ENCODE measurements at places on chromosomes 1 and 21.

DNA sequence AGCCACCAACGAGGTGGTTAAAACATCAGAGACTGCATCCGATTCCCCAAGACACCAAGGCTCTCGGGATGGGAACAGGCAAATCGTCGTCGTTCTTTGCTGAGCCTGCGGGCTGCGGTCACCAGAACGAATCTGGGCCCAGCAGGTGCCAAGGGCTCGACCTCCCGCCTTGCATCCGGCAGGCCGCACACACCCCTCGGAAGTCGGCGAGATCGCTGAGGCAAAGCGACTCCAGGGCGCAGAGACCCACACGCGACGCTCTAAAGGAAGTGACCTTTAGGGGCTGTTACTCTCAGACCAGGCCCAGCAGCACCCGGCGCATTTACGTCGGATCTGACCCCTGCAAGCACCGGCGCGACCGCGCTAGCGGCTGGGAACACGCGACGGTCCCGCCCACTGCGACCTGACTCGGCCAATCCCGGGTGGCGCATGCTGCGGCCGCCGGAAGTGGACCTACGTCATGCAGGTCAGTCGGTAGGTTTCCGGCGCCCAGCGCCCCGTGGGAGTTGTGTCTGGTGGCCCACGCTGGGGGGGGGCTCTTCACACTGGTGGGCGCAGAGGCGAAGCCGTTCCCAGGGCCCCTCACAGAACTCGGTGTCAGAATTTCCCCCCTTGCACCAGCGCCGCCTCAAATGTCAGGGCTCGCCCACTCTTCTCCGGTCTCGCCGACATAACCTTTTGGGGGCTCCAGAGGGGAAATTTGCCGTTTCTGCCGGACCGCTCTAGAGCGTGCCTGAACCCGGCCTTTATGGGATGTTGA lies 7.5 kb upstream of the PARK7 start:
- peak; percentile 81 for DNase-seq

- DNase-seq: no peak
These were observed 34.4 kb downstream of the CAPN9 start for GRCh38 chr1:230781594-230781993.

DNA sequence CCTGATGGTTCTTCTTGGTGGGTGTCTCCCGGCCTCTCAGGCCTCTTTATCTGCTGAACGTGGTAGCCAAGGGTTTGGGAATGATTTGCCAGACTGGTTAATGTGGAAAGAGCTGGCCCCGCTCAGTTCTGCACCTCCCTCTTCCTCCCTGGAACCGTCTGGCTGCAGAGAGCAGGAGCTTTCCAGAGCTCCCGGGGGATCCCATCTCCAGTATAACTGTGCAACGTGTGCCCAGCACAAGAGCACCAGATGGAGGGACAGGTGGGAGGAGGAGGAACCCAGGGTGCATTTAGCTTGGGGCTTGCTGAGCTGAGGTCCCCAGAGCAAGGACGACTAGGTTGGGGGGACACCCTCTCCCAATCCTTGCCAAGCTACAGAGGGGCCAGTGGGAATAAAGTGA lies 5.0 kb downstream of the TFF1 start:
- DNase-seq: no peak

DNA sequence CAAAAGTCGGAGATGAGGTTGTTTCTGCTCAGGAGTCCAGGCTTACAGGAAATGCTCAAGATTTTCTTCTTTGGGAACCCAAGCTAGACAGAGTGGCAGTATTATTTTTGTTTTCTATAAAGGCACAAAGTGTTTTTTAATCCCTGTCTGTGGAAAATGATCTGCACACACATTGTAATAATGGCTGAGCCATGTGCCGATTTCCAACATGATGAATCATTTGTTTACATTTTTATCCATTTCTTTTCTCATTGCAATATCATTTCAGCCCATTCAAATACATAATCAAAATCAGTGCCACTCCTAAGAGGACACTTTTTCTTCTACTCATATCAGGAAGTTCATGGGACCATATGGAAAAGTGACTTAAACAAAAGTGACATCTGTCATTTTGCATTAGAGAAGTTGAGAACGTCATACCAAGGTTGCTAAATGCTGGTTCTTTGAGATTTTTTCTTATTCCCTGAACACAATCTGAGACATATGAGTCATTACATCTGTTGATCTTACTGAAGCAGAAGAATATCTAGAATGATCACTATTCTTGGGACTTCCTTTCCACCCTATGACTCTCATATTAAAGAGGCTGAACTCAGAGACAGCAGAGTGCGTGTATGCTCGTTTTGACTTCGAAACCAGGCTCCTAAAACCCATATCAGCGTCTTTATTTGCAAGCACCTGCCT lies 44.9 kb downstream of the ACTA1 start:
- peak; percentile 56 for DNase-seq

- no peak for DNase-seq
These were observed 4.4 kb downstream of the TCP10L start for GRCh38 chr21:32580949-32581348.

- DNase-seq: no peak
These were observed 2.1 kb downstream of the KRTAP10-7 start for GRCh38 chr21:44602463-44602850.

GRCh38 chr1:28792644-28793121 lies 19.3 kb upstream of the OPRD1 start:
- no peak for DNase-seq

GRCh38 chr21:37075214-37075770 lies 2.2 kb downstream of the TTC3 start:
- no peak for DNase-seq

Data from AG08395 (cell line).